ENCODE measurements at places on chromosomes 1 and 21.

GRCh38 chr1:91502672-91503184, 2.1 kb downstream of the CDC7 start:
- no peak for DNase-seq

DNA sequence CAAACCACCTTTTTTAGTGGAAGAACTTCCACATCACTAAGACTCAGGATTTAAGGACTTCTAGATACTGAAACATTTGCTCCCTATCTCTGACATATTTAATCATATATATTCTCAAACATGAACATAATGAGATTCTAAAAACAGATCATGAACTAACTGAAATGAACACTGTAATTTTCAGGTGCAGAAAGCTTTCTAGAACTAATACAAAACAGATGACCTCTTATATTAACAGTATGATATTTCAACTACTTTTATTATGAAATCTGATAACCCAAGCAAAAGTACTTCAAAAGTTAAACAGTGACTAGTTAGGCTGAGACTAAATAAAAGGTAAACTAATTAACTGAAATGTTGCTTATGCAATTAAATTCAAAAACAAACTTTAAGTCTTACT, 157.5 kb downstream of the COP1 start:
- DNase-seq, result no peak

- no peak for DNase-seq
Observed at GRCh38 chr1:23763041-23763577, 15.1 kb upstream of the PITHD1 start.

DNA sequence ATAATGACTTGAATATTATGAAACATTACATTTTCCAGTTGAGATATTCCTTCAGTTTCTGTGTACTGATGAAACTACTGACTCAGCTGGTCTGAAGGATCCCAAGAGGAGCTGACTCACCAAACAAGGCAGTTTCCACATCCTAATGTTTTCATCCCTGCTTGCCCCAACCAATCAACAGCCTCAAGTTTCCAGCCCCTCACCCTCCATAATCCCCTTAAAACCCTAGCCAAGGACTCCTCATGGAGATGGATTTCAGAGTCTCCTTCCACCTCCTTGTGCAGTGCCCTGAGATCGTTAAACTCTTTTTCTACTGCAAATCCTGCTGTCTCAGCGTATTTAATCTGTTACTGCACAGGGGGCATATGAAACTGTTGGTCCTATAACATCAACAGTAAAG, 83.1 kb upstream of the HAO2 start:
- no peak for DNase-seq

- DNase-seq, result no peak
Observed at GRCh38 chr1:47893412-47893811, 103.8 kb downstream of the TRABD2B start.

- DNase-seq, result no peak
Observed at GRCh38 chr1:201397675-201398074, 1.4 kb downstream of the LAD1 start.

DNA sequence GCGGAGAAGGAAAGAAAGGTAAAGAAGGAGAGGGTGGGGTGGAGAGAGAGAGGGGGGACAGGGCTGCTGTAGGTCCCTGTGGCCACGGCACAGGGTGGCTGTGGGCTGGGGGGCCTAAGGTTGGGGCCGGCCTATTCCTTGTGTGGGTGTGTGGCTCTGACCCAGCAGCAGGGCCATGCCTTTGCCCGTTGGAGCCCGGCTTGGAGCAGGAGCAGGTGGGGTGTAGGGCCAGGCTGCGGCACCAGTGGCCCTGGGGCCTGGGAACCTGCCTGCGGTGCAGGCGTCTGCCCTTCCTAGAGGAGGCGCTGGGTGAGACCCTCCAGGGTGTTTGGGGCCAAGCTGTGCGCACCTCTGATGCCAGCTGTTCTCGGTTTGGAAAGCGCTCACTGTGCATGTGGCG, 19.7 kb upstream of the SUMO3 start:
- no peak for DNase-seq

DNA sequence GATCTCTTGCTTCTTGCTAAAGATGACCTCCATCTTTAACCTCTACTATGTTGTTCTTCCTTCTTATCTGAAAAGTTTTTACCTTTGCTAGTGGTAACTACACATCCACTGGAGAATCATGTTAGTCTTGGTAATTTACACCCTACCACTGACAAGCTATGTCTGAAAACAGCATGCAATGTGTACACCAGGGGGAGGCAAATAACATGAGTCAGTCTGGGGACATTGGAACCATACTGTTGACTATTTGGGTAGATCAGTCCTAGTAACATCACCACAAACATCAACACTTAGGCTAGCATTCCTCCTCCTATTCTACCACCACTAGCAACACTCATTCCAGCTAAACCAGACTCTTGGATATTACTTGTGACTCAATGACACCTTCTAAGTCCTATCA, 549.0 kb downstream of the KCNT2 start:
- DNase-seq, result no peak

DNA sequence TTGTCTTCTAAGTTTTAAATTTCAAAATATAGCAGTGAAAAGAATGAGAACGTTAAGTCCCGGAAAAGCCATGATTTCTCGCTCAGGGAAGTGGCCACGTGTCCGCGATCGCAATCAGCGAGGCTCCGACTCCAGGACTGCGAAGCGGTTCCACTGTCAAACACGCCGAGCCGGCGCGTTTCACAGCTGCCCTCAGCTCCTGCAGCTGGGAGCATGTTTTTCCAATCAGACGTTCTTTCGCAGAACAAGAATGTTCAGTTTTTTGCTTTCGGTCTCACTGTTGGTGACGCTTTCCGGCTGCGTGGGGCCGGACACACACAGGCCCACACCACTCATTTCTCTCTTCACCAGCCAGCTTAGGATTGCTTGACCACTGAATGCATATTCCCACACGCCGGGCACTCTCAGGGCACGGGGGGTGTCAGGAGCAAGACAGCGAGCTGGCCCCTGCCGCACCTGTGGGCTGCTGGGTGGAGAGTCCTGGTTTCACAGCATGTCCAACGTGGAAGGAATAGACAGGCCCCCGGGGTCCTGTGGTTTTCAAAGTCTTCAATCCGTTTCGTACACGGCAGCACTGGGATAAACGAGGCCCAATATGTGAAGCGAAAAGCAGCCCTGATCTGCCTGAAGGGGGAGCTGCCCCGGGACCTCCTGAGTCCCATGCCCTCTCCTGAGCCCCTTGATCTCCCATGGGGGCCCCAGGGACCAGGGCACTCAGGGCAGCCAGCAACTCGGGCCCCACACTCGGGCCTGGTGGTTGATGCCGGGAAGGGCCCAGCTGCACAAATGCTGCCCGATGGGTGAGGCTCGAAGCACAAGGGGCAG, 47.3 kb upstream of the COL18A1 start:
- DNase-seq, result no peak

DNA sequence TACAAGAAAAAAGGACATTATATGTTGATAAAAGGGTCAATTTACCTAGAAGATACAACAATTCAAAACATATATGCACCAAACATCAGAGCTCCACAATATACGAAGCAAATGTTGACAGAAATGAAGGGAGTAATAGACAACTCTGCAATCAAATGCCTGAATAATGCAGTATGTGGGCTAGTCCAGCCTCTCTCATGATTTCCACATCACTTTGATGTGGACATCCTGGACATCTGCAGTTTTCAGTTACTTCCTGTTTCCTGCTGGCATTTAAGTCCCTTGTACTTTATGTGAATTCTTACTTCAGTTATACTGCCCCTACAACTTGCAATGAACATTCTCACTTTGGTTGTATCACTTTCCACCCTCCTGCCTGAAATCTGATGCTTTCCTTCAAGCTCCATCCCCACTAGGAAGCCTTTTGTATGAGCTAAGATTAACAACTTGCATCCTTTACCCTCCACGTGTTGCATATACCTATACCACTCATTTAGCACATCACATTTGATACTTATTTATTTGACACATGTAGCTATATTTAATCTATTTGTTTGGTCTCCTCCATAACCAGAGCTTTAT, 36.7 kb downstream of the DISC1 start:
- no peak for DNase-seq

GRCh38 chr1:228045405-228045804, 37.1 kb upstream of the ARF1 start:
- peak; percentile 34 for DNase-seq

DNA sequence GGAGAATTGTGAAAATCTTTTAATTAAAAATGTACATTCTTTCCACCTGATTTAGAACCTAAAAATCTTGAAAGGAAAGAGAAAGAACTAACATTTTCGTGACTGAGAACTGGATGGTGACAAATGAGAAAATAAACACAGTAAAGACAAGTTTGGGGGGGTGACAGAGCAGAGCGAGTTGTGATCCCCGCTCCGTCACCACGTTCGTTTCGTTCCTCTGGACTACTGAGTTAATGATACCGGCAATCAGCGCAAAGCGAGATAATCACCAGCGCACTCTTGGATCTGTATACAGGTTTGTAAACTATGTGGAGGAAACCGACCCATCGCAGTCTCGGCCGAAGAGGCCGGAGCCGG, 31.2 kb upstream of the CFAP126 start:
- no peak for DNase-seq

DNA sequence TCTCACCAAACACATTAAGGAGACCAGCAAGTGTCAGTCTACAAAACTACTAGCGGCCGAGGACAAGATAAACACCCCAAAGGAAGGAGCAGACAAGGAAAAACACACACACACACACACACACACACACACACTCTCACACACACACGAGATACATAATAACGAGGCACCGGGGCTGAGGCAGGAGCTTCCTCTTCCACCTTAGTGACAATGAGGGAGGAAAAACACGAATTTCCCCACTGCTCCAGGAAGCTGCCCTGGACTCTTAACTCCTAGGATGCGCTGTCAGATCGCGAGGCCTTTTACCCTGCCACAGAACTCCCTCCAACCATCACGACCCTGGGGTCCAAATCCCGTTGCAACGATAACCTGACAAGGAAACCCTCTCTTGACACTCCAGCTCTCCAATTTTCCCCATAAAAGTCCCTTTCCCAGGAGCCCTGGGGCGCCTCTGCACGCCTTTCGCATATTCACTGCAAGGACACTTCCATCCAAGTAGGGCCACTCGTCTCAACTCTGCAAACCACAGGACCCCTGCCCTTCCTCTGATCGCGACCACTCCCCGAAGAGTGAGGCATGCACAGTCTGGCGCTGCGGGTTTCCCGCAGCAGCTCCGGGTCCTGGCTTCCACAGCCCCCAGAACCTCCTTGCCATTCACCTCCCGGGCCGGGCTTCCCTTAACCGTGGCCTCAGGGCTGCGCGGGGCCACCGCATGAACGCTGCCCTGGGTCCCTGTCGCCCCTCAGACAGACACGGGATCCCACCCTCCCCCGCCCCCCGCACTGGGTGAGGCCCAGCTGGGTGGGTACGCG, 581 bp downstream of the ETV3 start:
- DNase-seq, result no peak

- DNase-seq, result no peak
Observed at GRCh38 chr1:43954036-43954435, 7.3 kb downstream of the IPO13 start.

GRCh38 chr21:43020177-43020576, 45.8 kb downstream of the PKNOX1 start:
- no peak for DNase-seq

DNA sequence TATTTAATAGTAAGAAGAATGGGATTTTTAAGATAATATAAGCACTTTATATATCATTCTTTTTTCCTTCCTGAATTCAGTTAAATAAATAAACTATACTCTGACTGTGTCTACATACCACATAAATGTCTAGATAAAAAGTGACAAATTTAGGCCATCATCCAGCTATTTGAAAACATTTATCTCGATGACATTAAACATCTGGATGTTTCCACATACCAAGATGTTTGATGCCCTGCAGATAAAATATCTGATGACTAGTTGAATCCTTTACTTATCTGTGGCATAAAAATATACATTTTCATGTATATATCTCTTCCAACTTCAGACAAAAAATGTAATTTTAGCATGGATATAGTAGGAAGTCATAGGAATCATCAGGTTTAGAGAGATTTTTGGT, 348.3 kb downstream of the DPYD start:
- no peak for DNase-seq

- DNase-seq, result no peak
Observed at GRCh38 chr1:60857851-60858250, 224.5 kb upstream of the NFIA start.

- DNase-seq, result no peak
Observed at GRCh38 chr1:153028766-153029165, 2.2 kb upstream of the SPRR1B start.

DNA sequence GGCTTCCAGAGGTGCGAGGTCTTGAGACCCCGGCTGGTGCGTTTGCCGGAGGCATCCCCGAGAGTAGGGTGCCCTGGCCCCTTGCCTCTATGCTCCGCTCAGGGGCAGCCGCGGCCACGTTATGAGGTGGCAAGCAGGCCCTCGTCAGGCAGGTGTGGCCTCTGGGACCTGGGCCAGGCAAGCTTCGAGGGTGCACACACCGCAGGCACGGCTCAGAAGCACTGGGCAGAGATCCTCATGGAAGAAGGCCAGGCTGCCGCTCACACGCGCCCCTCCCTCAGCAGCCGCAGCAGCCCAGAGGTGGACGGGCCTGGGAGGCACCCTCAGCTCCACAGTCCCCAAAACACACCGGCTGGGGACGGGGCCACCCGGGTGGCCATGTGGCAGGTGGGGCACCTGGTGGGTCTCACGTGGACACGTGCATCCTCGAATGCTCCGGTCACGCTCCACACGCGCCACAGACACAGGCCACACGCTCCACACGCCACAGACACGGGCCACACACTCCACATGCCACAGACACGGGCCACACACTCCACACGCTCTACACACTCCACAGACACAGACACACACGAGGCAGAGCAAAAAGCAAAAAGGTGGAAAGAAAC, 6.5 kb downstream of the SDF4 start:
- DNase-seq, result no peak

- no peak for DNase-seq
Observed at GRCh38 chr1:205512059-205513045, 7.9 kb downstream of the CDK18 start.

DNA sequence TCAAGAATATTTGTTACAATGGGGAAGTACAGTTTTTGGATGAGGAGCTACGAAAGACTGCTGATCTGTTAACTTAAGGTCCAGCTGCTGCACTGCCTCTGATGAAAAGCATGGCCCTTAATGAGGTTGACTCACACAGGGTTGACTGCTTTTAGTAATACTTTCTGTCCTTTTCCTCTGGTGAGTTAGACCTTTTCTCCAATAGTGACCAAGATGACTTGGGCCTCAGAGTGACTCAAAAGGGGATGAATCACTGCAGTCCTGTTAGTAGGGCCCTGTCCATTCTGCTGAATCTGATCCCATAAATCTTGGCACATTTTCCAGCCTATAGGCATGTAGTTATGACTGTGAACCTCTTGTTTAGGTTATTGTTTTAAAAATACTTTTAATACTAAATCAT, 2.7 kb downstream of the DISP1 start:
- no peak for DNase-seq

Measured in left forelimb (tissue), 1 donor.